ENCODE measurements at places on chromosomes 5 and 9.

GRCh38 chr9:102497709-102498108 lies 497.4 kb upstream of the CYLC2 start:
- DNase-seq, result no peak

DNA sequence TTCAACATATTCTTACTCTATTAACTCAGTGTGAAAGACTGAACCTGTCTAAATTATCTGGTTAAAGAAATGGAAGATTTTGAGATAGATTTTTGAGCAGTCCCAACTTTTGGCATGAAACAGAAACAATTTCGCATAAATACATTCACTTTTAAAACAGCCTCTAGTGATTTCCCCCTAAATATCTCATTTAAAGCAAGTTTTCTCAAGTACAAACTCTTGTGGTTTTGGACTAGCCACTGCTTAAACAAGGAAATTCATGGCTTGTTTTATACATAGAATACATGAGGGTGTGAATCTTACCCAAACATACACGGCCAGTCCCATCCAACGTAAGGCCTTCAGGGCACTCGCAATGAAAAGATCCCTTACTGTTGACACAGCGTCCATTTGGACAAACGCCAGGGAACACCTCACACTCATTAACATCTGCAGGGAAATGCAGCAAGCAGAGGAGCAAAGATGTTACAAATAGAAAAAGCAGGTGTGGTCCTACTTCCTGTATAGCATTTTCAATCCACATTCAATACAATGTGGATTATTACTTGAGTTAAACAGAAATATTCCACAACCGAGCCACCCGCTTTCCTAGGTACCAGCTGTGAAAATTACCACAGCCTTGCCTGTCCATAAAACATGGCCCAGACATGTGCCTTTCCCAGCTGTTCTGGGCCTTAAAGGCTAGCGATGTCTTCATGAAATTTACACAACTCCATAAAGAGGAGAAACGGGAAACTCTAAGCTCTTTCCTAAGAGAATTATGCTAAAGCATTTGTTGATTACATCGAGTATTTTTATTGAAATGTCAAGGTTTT lies 188.8 kb downstream of the FBN2 start:
- no peak for DNase-seq

GRCh38 chr5:64180661-64181343 lies 15.2 kb downstream of the RNF180 start:
- no peak for DNase-seq

DNA sequence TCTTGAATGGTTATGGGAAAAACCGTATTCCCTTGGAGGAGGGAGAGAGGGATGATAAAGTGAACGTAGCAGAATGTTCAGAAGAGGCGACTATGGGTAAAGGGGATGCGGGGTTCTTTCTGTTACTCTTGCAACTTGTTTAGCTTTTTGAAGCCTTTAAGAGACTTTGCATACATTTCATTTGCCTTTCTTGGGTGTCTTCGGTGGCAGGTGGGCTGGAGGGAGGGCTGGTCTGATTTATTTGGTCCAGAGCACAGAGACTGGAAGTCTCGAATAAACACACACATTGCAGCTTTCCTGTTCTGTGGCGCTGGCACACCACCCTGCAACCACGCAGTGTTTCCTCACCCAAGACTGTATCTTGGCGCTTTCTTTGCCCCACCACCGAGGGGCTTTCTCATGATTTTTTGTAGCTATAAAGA lies 23.2 kb downstream of the TTF1 start:
- DNase-seq, result no peak

DNA sequence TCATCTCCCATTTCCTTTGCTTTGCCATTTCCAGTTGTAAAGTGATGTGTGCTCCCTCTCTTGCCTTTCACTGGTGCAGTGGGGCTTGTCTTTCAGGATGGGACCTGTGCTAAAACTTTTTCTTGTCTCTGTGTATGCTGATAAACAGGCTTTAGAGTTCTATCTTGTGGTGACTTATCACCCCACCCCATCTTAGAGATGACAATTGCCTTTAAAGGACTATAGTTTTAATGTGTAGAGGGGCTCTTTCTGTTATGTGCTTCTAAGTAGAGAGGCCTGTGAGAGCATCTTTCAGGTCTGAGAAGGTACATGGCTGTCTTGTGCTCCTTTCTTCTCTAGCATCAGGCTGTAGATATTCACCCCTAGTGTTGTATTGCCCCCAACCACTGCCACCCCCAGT lies 21.9 kb downstream of the MAN2A1 start:
- DNase-seq, result no peak

DNA sequence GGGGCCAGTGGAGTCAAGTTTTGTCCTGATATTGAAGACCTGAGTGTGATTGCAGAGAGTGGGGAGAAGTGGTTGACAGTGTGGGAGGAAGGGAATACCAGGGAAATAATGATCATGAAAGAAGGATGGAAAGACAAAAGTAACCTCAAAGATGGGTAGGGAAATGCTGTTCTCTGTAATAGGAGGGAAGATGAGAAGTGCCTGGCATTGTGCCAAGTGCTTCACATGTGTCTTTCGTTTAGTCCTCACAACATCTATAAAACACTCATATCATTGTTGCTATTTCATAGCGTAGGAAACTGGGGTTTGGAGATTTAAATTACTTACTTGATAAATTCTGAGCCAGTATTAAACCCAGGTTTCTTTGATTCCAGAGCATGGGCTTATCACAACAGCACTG lies 472.3 kb downstream of the LRRC70 start:
- DNase-seq, result no peak

DNA sequence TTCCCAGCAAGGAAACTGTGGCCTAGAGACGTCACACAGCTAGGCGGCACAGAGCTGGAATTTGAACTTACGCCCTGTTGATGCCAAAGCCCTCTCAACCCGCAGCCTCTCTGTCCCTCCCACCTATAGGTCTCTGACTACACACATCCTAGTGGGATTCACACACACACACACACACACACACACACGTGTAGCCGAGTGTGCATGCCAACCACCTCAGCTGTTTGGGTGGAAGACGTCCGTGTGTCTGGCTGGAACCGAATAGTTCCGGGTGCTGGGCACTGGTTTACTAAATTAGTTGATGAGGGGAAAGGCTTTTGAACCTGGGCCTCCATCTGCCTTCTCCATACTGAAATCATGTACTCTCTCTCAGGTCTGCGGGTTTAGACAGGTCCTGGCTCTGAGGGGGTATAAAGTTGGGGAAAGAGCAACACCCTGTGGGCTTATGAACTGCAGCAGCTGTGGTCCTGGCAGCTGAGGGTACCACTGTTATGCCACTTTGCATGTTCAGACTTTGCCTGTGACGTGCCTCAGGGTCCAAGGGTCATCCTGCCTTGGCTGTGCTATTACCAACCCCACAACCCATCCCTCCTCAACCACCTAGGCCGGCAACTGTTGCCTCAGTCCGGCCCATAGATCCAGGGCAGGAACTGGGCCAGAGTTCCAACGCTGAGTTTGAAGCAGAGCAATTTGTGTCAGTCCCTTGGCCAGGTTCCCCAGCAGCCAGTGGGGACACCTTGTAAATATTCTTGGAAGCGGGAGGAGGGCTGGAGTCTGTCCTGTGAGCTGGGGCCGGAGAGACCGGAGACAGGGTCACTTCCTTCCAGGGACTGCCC lies 50.5 kb downstream of the PSD2 start:
- DNase-seq, result no peak

DNA sequence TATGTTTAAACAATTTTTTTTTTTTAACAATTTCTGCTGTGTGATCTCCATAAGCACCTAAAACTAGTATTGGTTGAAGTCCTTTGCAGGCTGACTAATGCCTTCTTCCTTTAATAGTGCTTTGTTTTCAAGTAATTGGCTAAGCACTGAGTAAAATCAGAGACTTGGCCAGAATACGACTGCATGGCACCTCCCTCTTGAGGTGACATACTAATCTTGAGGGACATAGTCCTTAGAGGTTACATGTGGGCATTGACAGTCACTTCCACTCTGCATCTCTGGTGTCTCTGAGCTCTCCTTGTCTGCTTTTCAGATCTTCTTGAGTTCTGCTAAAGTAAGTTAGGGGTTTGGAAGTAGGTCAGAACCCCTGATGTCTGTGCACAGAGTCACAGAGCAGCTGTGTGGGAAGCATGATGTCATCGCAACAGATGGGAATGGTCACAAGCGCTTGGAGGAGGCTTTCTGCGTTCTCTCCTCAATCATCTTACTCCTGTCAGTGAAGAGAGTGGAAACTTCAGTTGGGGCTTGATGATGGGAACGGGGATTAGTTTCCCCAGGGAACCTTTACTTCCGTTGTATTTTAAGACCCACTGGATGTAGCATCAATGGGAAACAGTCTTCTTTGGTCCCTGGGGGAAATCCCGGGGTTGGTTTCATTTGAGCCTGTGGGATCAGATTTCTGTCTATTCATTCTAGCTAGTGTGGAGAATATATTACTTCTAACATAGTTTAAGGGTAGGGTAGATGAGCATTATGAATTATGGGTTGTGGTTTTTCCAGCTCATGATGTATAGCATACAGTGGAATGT lies 136.9 kb downstream of the ARHGAP26 start:
- DNase-seq, result no peak

- peak; percentile 82 for DNase-seq
These were observed 6.9 kb downstream of the ANXA6 start for GRCh38 chr5:151150471-151151262.

- no peak for DNase-seq
These were observed 25.9 kb downstream of the CCDC171 start for GRCh38 chr9:15578714-15579113.

GRCh38 chr5:84430863-84431663 lies 46.4 kb upstream of the EDIL3 start:
- DNase-seq, result no peak

- no peak for DNase-seq
These were observed 5.2 kb upstream of the ST6GALNAC6 start for GRCh38 chr9:127904561-127905003.

- no peak for DNase-seq
These were observed 164.3 kb upstream of the KLF9 start for GRCh38 chr9:70578720-70579119.

GRCh38 chr9:121499427-121500164 lies at the start of gene GGTA1:
GGTA1 (minus strand) TSS chr9:121499844; CDS start chr9:121467922, 31,922 bp downstream.
- no peak for DNase-seq

DNA sequence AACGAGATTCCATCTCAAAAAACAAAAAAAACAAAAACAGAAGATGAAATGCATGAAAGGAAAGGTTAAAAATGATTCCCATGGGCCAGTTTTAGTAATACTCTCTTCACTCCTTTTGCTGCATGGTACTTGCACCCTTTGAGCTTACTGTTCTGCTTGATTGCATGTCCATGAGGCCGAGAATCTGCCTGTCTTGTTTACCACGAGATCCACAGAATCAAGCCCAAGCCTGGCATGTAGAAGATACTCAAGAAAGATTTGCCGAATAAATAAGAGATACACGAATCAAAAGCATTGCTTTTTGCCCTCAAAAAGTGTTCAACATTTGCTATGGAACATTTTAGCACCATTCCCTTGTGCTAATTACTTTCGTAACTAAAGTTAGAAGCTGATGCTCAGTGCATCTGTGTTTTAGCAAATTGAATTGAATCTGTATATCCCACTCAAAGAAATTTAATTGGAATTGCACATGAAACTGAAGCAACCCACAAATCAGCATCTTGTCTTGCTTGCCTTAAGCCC lies 1.1 kb downstream of the FAXDC2 start:
- DNase-seq, result no peak

- DNase-seq, result no peak
These were observed 101.9 kb upstream of the S1PR3 start for GRCh38 chr9:88889386-88889785.

DNA sequence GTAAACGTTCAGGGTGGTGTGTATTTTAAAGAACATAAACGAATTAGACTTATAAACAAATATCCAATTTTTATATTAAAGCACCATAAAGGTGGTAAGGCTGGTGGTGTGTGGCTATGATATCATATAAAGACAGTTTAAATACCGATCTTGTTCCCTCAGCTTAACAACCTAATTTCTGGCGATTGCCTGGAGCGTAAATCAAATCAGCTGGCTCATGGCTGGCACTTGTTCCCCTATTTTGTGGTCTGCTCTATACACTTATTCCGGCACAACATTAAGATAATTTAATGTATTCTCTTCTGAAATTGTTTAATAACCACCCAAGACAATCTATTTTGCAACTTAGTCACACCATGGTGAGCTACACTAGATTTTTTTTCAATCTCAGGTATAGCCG lies 2.4 kb upstream of the HAPLN1 start:
- no peak for DNase-seq

DNA sequence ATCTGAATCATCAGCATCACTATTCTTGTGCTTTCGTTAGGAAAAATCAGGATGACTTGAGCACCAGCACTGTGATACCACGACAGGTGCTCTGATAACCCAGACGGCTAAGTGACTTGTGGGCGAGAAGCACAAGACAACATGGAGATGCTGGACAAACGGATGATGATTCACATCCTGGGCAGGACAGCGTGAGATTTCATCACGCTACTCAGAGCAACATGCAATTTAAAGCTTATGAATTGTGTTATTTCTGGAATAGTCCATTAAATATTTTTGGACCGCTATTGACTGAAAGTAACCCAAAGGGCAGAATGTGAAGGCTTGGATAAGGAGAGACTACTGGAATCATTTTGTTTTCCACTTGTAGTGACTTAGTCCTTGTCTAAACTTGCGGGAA lies 114.8 kb upstream of the DAPK1 start:
- DNase-seq, result no peak

- no peak for DNase-seq
These were observed 175.3 kb upstream of the ZNF608 start for GRCh38 chr5:124921694-124922093.

GRCh38 chr5:180586870-180587269 lies 4.4 kb downstream of the SCGB3A1 start:
- no peak for DNase-seq

DNA sequence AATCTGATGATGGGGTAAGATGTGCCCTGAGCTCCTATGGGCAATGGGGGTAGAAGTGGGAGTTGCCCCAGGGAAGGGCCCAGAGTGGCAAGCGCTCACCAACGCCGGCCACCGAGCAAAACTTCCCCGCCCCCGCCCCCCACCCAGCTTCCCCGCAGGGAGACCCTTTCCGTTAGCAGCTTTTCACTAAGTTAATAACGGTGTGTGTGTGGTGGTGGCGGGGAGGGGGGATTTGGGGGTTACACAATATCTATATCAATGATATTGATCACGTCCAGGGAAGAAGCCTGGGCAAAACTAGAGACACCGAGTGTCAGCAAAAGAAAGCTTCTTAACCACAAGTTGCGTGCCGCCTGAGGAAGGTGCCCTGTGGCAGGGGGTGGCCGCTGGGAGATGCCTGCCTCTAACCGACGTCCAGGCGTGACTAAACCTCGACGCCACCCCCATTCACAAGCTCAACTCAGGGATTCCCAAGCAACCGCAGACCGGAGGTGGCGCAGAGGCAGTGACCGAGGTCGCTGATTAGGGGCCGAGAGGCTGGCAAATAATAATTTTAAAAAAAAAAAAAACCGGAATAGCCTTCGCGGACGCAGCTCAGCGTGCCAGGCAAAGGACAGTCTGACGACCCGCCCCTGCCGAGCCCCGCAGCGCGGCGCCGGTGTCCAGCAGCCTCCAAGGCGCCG lies 222.6 kb downstream of the MEF2C start:
- DNase-seq, result no peak
